ENCODE measurements at places on chromosomes 12 and 14.

GRCh38 chr14:86938320-86938719, 1054.7 kb downstream of the GALC start:
- H3K4me3 ChIP-seq, result no peak overlapping the region
- H3K27me3 ChIP-seq, result no peaks in the 10 kb centered on the region
- H3K4me1 ChIP-seq, result peaks cover 25% of the 10 kb centered on the region
- no peak for DNase-seq
- H3K27ac ChIP-seq, result no peak overlapping the region
- no peaks in the 10 kb centered on the region for H3K36me3 ChIP-seq

- no peak overlapping the region for H3K4me3 ChIP-seq
- H3K36me3 ChIP-seq, result no peaks in the 10 kb centered on the region
- H3K27me3 ChIP-seq, result peaks cover 4% of the 10 kb centered on the region
- DNase-seq, result no peak
- no peak overlapping the region for H3K27ac ChIP-seq
Observed at GRCh38 chr14:59424341-59425071, 40.7 kb downstream of the GPR135 start.

DNA sequence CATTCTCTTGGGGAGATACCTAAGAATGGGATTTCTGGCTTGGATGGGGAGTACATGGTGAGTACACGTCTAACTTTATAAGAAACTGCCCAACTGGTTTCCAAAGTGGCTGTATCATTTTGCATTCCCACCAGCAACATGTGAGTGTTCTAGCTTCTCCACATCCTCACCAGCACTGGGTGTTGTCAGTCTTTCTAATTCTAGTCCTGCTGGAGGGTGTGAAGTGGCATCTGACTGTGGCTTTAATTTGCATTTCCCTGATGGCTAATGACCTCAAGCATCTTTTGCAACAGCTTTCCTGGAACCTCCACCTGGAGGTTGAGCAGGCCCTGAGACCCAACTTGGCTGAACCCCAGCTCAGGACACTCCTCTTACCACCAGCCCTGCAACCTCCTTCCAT, 17.8 kb downstream of the SELPLG start:
- H3K27ac ChIP-seq, result no peak overlapping the region
- H3K27me3 ChIP-seq, result no peaks in the 10 kb centered on the region
- no peaks in the 10 kb centered on the region for H3K36me3 ChIP-seq
- H3K4me1 ChIP-seq, result peaks cover 20% of the 10 kb centered on the region

DNA sequence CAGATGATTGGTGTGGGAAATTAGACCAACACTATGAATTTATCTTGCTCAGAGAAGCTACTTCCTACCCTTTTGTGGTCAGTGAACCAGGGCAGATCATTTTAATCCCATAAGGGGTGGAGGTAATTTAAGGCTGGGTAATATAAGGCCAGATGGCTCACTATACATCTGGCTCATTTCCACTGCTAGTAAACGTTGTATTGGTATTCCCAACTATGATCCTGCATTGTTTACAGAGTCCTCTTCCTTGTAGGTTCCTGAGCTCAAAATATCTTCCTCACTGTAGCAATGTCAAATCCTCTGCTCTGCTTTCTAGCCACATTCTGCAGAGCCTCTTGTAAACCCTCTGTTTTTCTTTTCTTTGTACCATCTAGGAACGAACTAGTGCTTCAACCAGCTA, 93.0 kb upstream of the MGAT4C start:
- peaks cover 2% of the 10 kb centered on the region for H3K4me1 ChIP-seq
- no peaks in the 10 kb centered on the region for H3K36me3 ChIP-seq
- H3K4me3 ChIP-seq, result no peak overlapping the region
- no peaks in the 10 kb centered on the region for H3K27me3 ChIP-seq

DNA sequence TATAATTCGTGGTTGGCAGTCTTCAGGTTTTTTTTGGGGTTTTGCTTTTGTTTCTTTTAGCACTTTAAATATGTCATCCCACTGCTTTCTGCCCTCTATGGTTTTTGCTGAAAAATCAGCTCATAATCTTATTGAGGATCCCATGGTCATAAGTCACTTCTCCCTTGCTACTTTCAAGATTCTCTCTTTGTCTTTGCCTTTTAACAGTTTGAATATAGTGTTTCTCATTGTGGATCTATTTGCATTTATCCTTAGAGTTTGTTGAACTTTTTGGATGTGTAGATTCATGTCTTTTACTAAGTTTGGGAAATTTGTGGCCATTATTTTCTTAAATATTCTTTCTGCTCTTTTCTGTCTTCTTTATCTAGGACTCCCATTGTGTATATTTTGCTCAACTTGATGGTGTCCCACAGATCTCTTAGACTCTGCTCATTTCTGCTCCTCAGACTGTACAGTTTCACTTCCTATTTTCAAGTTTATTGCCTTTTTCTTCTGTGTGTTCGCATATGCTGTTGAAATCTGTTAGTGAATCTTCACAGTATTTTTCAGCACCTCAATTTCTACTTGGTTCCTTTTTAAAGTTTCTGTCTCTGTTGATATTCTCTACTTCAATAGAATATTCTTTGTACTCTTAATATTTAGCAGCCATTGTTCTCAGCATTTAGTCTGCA, 70.8 kb downstream of the WNK1 start:
- H3K4me3 ChIP-seq, result no peak overlapping the region
- H3K27me3 ChIP-seq, result no peaks in the 10 kb centered on the region
- peaks cover 41% of the 10 kb centered on the region for H3K36me3 ChIP-seq
- no peak overlapping the region for H3K27ac ChIP-seq
- no peaks in the 10 kb centered on the region for H3K4me1 ChIP-seq
- DNase-seq, result no peak

DNA sequence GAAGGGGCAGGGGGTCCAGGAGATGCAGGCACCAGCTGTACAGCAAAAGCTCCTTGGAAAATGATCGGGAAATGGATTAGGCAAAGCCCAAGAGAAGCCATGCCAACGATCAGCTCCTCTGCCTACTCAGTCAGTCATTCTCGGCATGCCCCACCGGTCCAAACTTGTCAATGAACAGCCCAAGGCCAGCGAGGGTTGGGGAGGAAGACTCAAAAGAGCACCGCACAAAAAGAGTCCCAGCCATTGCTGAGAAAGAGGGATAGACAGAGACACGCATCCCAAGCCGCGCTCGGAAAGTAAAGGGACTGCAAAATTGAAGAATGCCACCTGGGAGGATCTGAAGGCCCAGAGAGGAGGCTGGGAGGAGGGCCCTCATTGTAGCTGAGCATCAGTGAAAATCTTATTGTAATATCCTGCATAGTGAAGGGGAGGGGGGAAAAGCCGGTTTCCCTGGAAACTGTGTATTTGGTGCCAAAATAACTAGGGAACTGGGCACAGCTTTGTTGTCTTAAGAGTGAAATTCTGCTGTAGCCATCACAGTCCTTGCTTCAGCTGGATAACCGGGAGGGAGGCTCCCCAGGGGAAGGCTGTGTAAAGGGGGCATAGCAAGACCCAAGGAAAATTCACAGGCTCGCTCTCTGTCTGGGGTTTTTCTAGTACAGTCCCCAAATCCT, 4.7 kb downstream of the KDM2B start:
- H3K27ac ChIP-seq, result peak overlapping the region; percentile 89
- H3K27me3 ChIP-seq, result no peaks in the 10 kb centered on the region
- no peak for DNase-seq
- peaks cover 36% of the 10 kb centered on the region for H3K4me1 ChIP-seq

GRCh38 chr12:3446235-3446634, 44.8 kb upstream of the PRMT8 start:
- no peaks in the 10 kb centered on the region for H3K36me3 ChIP-seq
- H3K4me3 ChIP-seq, result no peak overlapping the region
- no peaks in the 10 kb centered on the region for H3K4me1 ChIP-seq
- peaks cover 52% of the 10 kb centered on the region for H3K27me3 ChIP-seq
- no peak overlapping the region for H3K27ac ChIP-seq

DNA sequence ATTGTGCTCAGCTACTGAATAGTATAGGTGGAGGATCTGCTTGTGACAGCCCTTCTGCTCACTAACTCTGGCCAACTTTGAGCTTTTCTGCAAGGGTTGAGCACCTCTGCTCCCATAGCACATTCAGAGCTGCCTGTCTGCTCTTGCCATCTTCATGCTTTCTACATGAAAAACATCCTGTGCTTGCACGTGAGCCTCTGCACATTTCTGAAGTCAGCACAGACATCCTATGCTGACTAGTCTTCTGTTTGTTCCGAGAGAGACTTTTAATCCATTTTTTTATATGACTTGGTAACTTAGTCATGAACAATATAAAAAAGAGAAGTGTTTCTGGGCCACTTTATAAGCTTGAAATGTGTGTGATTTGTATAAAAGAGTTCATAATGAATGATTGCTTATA, 969.3 kb downstream of the TMTC2 start:
- DNase-seq, result no peak
- peaks cover 5% of the 10 kb centered on the region for H3K36me3 ChIP-seq
- H3K4me3 ChIP-seq, result no peak overlapping the region
- peaks cover 7% of the 10 kb centered on the region for H3K27me3 ChIP-seq

GRCh38 chr12:99455350-99456035, 192.1 kb upstream of the GARIN6 start:
- no peak overlapping the region for H3K4me3 ChIP-seq
- H3K36me3 ChIP-seq, result no peaks in the 10 kb centered on the region
- peaks cover 4% of the 10 kb centered on the region for H3K4me1 ChIP-seq
- DNase-seq, result no peak
- H3K27me3 ChIP-seq, result no peaks in the 10 kb centered on the region

GRCh38 chr12:89247967-89248366, 104.3 kb downstream of the DUSP6 start:
- no peak overlapping the region for H3K4me3 ChIP-seq
- peaks cover 51% of the 10 kb centered on the region for H3K4me1 ChIP-seq
- H3K27ac ChIP-seq, result no peak overlapping the region
- H3K36me3 ChIP-seq, result no peaks in the 10 kb centered on the region
- DNase-seq, result no peak

DNA sequence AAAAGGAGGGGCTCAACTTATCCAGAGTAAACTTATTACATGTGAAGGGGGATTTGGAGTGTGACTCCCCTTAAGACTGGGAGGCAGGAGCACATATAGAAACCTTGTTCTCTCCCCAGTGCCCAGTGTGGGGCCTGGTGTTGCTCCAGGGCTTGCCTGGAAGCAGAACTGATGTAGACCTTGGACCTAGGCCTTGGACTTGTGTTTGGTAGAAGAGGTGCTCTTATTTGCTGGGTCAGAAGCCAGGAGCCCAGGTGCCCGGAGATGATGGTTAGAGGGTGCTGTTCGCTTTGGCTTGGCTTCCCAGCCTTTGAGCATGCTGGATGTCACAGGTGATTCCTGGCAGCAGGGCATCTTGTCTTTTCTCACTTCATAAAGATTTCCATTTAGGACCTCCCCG, 110.4 kb downstream of the SMOC1 start:
- no peak for DNase-seq
- H3K27me3 ChIP-seq, result peaks cover 57% of the 10 kb centered on the region
- H3K27ac ChIP-seq, result no peak overlapping the region
- no peak overlapping the region for H3K4me3 ChIP-seq
- H3K36me3 ChIP-seq, result no peaks in the 10 kb centered on the region

DNA sequence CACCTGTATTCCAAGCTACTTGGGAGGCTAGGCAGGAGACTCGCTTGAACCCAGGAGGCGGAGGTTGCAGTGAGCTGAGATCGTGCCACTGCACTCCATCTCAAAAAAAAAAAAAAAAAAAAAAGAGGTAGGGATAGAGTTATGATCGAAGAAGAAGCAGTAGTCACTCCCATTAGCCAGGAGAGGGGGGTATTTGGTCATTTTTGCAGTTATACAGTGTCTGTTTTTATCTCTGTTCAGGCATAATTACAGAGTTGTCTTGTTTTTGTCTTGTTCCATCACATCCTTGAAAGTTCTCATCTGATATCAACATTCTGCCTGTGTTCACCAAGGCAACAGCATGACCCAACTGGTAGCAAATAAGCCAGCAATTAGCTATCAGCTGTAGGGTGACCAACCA, 98.5 kb upstream of the TMPO start:
- peak overlapping the region; percentile 72 for H3K27ac ChIP-seq
- peaks cover 43% of the 10 kb centered on the region for H3K4me1 ChIP-seq
- H3K4me3 ChIP-seq, result no peak overlapping the region
- H3K27me3 ChIP-seq, result no peaks in the 10 kb centered on the region

- DNase-seq, result no peak
- H3K27me3 ChIP-seq, result no peaks in the 10 kb centered on the region
- H3K4me1 ChIP-seq, result peaks cover 9% of the 10 kb centered on the region
- H3K4me3 ChIP-seq, result no peak overlapping the region
- no peak overlapping the region for H3K27ac ChIP-seq
Observed at GRCh38 chr12:12384571-12385340, 27.9 kb downstream of the BORCS5 start.

DNA sequence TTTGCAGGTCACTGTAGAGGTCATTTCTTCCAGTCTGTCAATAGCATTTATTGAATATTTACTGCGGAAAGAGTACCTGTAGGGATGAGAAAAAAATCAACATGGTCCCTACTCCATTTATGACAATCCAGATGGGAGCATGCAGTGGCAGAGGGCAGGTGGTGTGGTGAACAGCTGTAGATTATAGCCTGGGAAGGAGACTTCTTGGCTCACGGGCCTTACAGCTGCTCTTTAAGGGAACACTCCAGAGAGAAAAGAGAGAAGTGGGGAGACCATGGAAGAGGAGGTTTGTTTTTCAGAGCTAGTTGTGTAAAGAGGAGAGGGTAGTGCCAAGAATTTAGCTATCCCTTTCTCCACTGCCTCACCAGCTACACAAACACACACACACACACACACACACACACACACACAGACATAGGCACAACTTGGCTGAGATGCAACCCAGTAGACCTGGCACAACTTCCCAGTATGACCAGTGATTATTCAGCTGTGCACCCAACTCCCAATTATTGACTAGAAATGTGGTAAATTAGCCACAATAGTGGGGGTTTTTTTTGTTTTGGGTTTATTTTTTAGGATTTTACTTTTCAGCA, 41.0 kb downstream of the GPHB5 start:
- H3K36me3 ChIP-seq, result no peaks in the 10 kb centered on the region
- H3K4me3 ChIP-seq, result no peak overlapping the region
- H3K4me1 ChIP-seq, result no peaks in the 10 kb centered on the region
- no peaks in the 10 kb centered on the region for H3K27me3 ChIP-seq
- no peak overlapping the region for H3K27ac ChIP-seq

DNA sequence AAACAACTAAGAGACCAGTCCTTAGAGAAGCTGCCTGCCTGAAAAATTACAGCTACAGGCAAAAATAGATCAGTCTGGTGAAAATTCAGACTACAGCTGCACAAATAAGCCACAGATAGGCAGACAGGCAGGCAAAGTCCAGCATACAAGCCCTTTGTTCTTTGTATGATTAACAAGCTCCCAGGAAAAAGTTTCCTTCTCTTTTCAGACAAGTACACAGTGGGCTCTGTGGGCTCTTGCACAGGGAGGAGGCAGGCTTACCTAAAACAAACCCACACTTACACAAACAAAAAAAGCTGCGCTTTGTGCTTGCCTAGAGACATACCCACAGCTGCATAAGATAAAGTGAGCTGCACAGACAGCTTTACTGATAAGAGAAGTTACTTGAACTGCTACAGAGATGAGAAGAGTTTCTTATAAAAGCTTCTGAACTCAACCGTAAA, 7.7 kb downstream of the OR6C68 start:
- peaks cover 10% of the 10 kb centered on the region for H3K4me1 ChIP-seq
- no peak for DNase-seq
- H3K27ac ChIP-seq, result peak overlapping the region; percentile 36
- H3K36me3 ChIP-seq, result no peaks in the 10 kb centered on the region
- peaks cover 4% of the 10 kb centered on the region for H3K27me3 ChIP-seq

Data from mesothelial cell of epicardium (in vitro differentiated cells).